Activated CD4-positive, CD25-positive, alpha-beta regulatory T cell treated with anti-CD3 and anti-CD28 coated beads, Interleukin-2, amount 50 U/mL, for 24 hours (primary cell): ENCODE measurements at places on chromosomes 1 and 21.

- ATAC-seq = no peak
These were observed 231.8 kb upstream of the IRF2BP2 start for GRCh38 chr1:234841710-234842231.

GRCh38 chr1:7511381-7511780 lies 259.7 kb upstream of the VAMP3 start:
- no peak for ATAC-seq

DNA sequence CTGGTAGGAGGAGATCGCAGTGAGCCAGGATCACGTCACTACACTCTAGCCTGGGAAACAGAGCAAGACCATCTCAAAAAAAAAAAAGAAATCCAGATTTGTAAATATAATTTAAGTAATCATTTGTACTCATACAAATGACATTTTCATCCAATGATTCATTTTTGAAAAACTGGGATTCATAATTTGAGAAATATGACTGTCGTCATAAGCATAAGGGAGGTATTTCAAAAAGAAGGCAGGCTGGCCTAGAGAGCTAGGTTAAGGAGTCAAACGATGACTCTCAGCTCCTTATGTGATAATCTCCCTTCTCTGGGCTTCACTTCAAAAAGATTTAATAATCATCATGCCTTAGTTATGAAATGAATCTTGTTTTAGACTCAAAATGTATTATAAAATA lies 2.3 kb downstream of the GART start:
- no peak for ATAC-seq

DNA sequence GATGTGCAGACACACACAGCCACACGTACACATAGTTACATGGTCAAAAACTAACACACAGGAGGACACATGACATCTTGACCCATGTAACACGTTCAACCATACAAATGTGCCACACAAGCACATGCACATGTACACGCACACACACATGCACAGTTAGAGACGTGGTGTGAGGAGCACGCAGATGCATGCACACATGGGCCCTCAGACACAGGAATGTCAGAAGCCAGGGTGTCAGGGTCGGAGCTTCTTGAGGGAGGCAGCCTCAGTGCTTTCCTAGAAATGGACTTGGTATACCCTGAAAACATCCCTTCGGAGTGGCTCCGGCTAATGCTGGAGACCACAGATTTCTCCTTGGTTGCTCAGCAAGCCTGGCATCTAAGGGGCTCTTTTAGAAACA lies 114.3 kb downstream of the DMRTB1 start:
- ATAC-seq = no peak

DNA sequence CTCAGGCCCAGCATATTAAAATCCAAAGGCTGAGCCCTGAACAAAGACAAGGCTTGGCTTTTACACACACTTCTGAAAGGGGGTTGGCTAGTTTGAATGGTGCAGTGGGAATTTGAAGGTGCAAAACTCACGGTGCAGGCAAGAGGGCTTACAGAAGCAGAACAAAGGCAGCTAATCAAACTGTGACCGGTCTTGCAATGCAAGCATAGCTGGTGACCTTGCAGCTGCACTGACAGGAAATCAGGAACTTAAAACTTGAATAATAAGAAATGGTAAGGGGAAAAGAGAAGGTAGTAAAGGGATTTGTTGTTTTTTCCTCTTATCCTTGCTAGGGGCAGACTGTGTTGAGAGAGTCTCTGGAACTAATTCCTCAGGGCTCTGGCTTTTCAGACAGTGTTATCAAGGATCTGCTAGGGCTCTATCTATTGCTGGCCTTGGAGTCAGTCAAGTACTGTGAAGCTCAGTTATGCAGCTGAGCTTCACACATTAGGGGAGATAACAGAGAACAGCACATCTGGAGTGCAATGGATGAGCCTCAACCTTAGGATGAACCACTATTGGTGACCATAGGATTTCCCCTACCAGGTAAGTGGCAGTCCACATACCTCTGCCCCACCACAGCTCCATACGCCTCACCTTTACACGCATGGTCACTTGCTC lies 97.6 kb downstream of the PPIAL4G start:
- ATAC-seq = no peak

- ATAC-seq = no peak
These were observed 25.1 kb downstream of the SHCBP1L start for GRCh38 chr1:182927693-182928433.
